Endodermal cell (in vitro differentiated cells): ENCODE measurements at places on chromosomes 6 and 20.

DNA sequence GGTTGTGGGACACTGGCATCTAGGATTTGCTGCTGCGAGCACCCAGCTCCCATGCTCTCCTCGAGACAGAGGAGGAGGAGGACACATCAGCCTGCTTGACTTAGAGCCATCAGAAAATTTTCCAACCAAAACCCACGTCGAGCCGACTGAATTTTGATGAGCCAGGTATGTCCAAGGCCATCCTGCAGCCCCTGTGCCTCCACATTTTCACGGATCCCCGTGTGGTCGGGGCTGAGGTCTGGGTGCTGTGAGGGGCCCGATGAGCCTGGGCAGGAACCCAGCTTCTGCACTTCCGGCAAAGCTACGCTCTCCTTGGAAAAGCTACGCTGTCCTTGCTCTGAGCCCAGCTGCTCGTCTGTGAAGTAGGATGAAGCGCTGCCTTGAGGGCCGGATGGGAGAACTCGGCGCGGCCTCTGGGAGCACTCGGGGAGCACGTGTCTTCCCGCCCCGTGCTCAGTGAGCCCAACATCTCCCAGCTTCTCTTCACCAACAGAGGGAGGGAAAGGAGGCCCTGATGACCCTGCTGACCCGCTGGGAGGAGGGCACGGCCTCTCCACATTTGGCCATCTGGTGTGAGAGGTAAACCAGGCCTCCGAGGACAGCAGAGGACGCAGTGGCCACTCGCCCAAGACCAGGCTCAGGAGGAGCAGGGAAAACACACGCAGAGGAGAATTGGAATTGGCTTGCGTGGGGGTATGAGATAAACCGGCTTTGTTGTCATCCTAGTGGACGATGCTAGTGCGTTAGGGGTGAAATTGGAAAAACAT is 33.9 kb downstream of the PSMG4 start:
- DNase-seq: peak; percentile 32

DNA sequence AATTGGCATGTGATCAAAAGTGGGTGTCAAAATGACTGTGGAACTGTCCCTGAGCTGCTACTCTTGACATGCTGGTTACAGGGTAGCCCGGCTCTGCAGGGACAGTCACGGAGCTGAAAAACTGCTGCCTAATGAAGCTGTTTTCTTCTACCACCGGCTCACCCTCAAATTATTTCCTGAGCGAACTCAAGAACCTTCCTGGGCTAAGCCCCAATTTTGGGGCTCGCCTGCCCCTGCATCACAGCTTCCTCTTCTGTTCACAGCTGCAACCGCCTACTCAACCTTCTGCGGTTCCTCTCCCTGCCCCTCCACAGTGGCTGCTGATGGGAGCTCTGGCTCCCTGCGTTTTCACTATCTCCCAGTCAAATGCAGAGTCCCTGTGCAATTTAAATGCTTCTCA is 110.8 kb upstream of the MLN start:
- no peak for DNase-seq

DNA sequence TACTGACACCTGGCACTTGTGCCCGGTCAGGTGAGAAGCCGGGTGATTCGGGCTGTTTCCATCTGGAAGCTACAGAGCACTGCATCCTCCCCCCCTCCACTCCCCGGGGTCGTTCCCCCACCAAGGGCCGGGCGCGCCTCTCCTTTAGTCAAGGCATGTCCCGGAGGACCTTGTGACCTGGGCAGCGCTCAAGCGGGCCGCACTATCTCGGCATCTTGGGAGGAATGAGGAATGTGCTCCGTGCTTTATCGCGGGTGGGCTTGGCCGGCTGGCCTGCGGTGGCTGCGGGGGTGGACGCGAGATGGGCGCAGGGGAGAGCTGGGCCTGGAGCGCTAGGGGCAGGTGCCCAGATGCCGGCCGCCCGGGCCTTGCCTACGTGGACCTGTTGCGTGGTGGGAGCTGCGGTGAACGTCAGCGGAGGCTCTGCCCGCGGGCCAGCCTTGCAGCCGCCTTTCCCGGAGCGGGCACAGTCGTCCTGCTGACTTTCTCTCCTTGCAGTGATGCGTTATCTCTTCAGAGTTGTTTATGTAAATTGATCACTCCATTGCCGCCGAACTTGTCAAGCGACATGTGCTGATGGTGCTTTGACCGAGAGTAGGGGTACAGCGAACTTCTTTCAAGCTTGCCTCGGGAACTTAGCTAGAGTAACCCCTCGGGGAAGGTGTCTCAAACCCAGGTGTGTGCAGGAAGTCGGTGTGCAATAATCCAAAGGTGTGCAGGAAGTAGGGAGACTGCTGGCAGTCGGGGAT is 1.1 kb downstream of the LRRC1 start:
- DNase-seq: peak; percentile 77

DNA sequence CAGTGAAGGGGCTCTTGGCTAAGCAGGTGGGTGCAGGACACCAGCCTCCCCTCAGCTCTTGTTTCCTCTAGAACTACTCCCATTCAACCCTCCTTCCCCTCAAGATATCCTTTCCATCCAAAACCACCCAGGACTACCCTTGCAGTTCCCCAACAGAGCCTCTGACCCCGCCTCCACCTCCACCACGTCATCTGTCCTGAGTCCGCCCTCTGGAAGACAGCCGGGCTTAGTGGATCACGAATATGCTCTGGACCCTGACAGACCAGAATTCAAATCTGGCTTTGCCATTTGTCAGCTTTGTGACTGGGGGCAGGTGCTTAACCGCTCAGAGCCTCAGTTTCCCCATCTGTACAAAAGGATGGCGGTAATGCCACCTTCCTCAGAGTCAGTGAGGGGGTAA is 31.4 kb downstream of the TFEB start:
- DNase-seq: no peak

DNA sequence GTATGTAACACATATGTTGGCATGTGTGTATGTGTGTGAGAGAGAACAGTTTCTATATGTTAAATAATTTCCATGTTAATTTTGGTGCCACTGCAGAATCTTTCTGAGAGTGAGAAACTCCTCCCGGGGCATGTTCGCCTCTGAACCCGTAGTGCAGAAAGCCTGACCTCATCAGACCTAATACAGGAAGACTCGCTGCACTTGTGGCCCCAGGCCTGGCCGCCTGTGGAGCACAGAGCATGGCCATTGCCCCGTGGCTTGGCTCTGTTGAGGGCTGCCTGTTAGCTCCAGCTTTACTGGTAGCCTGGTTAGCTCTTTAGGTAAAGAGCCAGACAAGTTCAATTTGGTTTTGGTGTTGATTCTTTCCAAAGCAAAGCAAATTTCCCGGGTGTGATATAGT is 25.5 kb downstream of the FARS2 start:
- no peak for DNase-seq

GRCh38 chr6:33405386-33405940 is 5.4 kb upstream of the PHF1 start:
- DNase-seq: no peak

GRCh38 chr6:168208402-168208801 is 111.2 kb downstream of the DACT2 start:
- no peak for DNase-seq

DNA sequence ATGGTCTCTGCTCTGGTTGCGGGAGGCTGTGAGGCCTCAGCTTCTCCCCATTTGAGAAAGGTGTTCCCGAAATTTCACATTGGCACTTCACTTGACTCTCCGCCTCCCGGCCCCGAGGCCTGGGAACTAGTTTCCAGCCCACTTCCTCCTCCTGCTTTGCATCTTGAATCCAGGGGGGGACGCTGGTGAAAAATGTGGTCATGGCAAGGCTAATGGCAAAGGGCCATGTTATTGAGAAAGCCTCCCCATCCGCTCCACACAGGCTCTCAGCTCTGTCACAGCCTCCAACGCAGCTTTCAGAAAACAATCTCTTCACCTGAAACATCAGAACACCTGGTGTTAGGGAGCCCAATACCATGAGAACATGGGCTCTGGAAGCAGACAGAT is 5.6 kb downstream of the PLAGL2 start:
- DNase-seq: no peak

- no peak for DNase-seq
Measured at GRCh38 chr20:43446361-43446879, 11.3 kb upstream of the SRSF6 start.

GRCh38 chr6:136230219-136230853 is 19.8 kb downstream of the MTFR2 start:
- no peak for DNase-seq

- DNase-seq: peak; percentile 33
Measured at GRCh38 chr20:37523911-37524700, 3.1 kb downstream of the NNAT start.

DNA sequence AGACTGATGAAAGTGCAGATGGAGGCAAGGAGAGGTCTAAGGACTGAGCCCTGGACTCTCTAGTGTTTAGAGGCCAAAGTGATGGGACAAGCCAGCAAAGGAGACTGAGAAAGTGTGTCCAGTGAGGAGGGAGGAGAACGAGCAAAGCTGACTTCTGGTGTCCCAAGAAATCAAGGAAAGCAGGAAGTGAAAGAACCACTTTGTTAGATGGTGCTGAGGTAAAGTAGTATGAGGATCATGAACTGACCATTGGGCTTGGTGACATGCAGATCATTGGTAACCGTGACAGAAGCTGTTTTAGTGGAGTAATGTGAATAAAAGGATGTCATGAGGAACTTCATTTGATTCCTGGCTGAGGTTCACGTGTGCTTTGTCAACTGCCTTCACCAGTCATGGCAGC is 108.4 kb downstream of the SLX4IP start:
- no peak for DNase-seq

- DNase-seq: peak; percentile 90
Measured at GRCh38 chr20:62741191-62741691, 32.6 kb downstream of the NTSR1 start.

DNA sequence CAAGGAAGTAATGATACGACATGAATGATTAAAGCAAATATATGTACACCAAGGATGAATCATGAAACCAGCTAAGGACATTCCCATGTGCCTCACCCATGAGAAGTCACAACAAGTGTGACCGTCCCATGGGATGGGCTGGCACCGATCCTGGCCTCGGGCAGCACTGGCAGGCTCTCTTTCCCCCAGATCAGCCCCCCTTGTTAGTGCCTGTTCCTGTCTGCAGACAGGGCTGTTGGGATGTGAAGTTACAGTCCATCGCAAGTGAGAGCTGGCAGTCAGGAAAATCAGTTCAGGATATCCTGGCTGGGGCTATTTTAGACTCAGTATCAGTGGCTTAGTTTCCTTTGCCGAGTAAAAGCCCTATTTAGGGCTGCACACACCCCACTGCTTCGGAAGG is 129.2 kb upstream of the SNX9 start:
- DNase-seq: no peak

DNA sequence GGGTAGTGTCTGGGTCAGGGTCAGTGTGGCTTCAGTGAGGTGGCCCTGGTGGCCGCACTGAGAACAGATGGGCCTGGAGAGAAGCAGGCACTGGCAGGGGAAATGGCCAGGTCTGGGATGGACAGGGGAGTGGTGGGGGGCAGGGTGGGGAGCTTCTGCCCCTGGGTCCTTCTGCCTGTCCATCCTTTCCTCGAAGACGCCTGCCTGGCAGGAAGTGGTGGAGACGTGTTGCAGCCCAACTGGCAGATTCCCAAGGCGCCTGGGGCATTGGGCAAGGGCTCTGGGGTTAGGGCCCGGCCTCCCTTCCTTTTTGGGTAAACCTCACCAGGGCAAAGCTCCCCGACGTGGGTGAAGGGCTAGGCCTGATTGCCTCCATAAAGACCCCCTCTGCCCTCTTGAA is 10.4 kb downstream of the SRC start:
- DNase-seq: peak; percentile 41

- DNase-seq: no peak
Measured at GRCh38 chr6:88561954-88562315, 395.8 kb upstream of the CNR1 start.

DNA sequence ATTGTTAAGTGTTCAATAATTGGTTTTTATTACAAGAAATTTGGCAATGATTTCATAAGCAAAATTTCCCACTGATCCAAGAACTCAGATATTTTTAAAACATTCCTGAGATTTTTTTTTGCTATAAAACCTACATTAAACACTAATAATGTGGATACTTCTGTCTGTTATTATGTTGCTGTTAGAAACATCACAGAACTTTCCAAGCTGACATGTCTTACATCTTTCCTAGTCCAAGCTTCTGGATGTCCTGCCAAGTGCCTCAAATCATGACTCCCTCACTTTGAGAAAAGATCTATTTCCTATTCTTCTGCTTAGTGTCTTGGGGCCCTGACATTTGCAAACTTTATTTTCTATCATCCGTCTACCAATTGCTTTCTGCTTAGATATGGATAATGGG is 110.8 kb downstream of the RFPL4B start:
- no peak for DNase-seq

DNA sequence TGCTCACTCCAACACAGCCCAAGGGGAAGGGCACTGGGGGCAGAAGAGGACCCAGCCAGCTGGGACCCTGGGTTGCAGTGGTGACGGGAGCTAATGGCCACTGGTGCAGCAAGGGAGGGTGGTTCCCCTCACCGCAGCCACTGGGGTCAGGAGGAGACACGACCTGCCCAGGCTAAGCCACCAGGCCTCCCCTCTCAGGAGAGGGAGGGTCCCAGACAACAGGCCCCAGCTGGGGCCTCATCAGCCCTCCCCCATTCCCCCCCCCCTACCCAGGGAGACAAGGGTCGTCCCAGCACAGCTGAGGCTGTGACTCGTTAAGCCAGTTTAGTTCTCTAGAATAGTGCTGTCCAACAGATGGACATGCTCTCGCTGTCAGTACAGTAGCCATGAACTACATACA is 17.3 kb upstream of the MATN4 start:
- DNase-seq: no peak

- DNase-seq: peak; percentile 78
Measured at GRCh38 chr20:64192406-64192805, 28.2 kb downstream of the MYT1 start.

GRCh38 chr6:155221086-155221485 is 42.7 kb upstream of the CLDN20 start:
- no peak for DNase-seq

DNA sequence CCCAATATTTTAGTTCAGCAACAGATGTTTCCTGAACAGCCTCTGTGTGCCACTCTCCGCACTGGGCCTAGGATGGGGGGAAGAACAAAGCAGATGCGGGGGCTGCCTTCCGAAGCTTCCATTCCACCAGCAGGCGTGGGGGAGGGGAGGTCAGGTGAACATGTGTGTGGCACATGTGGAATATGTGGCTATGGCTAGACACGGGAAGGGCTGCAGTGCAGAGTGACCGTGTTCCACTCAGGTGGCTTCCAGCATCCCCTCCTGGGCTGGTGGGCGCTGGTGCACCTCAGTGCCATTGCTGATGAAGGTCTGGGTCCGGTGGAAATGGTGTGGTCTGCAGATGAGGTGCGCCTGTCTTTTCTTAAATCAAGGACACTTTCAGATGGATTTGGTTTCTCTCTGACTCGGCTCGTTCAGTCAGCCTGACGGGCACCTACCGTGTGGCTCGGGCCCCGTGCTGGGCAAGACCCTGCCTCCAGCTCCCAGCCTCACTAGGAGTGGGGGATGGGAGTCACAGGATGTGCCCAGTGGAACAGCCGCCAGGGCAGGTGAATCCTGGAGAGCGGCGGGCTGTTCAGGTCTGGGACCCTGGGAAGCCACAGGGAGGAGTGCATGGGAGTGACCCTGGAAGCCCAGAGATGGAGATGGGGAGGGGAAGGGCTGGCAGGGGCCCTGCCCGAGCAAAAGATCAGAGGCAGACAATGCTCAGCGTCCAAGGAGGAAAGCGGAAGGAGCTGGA is 111.0 kb downstream of the SYCP2 start:
- DNase-seq: peak; percentile 45

GRCh38 chr20:6623989-6624388 is 143.5 kb upstream of the BMP2 start:
- peak; percentile 79 for DNase-seq
